ENCODE measurements at places on chromosomes 3 and 15.

GRCh38 chr3:140416666-140417065, 261.2 kb upstream of the TRIM42 start:
- no peak for DNase-seq

GRCh38 chr3:71723452-71724170, 1.6 kb downstream of the EIF4E3 start:
- DNase-seq = no peak

- DNase-seq = no peak
These were observed 25.4 kb upstream of the MRPS22 start for GRCh38 chr3:139318431-139318816.

GRCh38 chr3:120753810-120754209, 11.3 kb downstream of the GTF2E1 start:
- DNase-seq = no peak

DNA sequence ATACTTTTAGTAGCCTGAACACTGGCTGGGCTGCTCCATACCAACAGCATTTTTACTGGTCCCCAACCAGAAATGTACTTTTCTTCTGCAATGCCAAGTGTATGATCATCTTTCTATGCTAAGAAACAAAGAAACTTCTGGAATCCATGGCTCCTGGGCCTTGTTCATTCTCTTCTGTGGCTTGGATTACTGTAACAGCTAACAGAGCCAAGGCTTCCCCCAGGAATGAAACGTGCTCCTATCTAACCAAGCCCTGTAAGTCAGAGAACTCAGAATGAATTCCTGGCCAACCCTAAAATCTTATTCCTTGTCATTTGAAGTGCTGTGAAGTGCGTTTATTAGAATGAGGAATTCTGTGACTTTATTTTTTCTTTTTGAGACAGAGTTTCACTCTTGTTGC, 102.9 kb upstream of the RAD18 start:
- DNase-seq = no peak

- no peak for DNase-seq
These were observed 42.0 kb upstream of the IMPG2 start for GRCh38 chr3:101362406-101362805.

Data from stimulated activated CD8-positive, alpha-beta memory T cell treated with anti-CD3 and anti-CD28 coated beads, Interleukin-15, amount 100 ng/mL, for 24 hours (primary cell).